Stimulated activated CD4-positive, alpha-beta T cell treated with anti-CD3 and anti-CD28 coated beads, Interleukin-15, amount 100 ng/mL, for 1 hour (primary cell): ENCODE measurements at places on chromosomes 2 and 18.

DNA sequence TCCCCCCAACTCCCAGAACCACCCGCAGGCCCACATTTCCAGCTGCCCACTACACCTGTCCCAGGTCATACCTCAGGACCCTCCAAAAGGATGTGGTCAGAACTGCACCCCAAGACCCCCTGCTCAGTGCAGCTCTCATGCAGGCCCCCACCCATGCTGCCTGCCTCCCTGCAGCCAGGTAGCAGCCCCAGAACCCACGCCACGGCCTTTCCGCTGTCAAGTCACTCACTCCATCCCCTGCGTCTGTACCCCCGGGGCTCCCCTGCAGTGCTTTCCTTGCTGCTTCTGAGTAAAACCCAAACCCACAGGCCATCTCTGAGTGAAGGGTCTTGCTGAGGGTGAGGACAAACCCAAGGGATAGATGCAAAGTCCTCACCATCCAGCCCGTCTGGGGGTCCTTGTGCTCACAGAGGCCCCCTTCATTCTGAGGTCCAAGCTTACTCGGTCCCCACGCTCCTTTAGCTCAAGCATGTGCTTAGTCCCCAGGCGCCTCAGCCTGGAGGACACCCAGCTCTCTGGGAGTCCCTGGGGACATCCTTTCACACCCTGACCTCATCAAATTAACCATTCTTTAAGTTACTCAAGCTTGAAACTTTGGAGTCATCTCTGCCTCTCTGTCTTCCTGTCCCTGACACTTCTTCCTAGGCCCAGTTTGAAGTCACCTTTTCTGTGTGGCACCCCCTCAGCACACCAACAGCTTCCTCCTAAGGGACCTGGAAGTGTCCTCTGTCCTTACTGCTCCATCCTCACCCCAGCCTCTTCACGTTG is 130.1 kb downstream of the SMAD7 start:
- no peak for DNase-seq

DNA sequence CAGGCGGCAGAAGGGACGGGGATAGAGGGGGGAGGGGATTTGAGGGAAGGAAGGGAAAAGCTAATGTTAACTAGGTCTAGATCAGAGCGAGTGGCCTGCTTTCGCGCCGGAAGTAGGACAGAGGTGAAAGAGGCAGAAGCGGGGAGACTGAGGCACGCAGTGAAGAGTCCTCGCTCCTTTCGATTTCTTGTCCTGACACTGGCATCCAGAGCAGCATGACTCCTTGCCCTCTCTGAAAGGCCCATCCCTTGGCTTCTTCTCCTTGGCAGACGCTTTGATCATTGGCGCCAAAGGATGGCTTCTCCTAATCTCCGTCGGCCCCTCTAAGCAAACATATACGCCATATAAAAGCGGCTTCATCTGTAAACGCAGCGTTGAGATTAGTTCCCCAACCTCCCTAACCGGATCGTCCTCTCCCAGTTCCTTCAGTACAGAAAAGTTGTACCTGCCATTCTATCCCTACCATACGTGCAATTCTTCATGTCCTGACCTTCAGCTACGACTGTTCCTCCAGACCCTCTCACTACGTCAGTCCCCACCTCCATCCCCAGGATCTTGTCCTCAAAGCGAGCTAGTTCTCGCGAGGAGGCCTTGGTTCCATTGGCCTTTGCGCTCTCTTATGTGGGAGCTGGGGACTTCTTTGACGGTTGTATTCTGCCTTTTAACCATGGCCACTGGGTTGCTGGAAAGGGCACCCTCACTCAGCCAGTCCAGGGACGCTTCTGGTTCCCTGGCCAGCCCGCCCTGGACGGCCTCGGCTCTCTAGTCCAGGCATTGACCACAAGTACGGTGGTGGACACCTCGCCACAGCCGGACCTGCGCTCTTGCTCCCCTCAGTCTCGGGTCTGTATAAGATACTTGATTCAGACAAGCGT is 857 bp upstream of the NEUROD1 start:
- DNase-seq, result no peak

GRCh38 chr2:8535469-8535795 is 146.4 kb upstream of the ID2 start:
- DNase-seq, result no peak

GRCh38 chr2:2892378-2892777 is 485.2 kb downstream of the EIPR1 start:
- no peak for DNase-seq

DNA sequence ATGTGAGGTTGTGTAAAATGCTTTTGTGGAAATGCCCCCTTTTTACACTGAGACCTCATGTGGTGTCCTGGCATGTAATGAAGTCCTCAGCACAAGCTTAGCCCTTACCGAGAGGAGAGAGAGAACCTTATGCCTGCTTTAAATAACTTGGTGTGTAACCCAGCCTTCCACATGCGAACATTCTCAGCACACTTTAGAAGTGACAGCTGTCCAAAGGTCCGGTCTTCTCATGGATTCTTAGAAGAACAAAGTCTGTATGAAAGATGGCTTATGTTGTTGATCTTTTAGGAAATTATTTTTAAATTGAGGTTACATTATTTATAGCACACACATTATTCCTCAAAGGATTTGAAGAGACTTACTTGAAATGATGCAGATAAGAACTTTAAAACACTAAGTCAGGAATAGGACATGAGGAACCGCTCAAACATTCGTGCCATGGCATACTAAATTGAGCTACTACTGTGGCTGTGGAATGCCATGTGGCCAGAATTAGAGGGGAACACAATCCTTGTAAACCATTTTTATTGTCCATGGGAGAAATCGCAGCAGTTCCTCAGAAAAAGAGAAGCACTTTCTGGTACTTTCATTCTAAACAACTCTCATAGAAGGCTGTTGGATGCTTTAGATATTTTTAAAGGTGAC is 79.6 kb downstream of the WDSUB1 start:
- DNase-seq, result no peak

- no peak for DNase-seq
Measured at GRCh38 chr2:227163485-227163997, 464 bp downstream of the COL4A4 start.
